ENCODE measurements at places on chromosomes 3 and 15.
A peak's percentile ranks its signal among the peaks of the same experiment; 100 is the strongest.

- DNase-seq, result no peak
Observed at GRCh38 chr15:79981831-79982455, 10.9 kb upstream of the BCL2A1 start.

- DNase-seq, result peak; percentile 37
Observed at GRCh38 chr3:151085227-151085888, at the start of gene MED12L. TSS of gene MED12L (plus strand) at chr3:151085664. CDS start at chr3:151086927, 1,263 bp downstream.

GRCh38 chr15:99265541-99266070 is 14.3 kb downstream of the LRRC28 start:
- no peak for DNase-seq

- DNase-seq, result no peak
Observed at GRCh38 chr3:103499132-103499900, 1064.5 kb downstream of the ZPLD1 start.

GRCh38 chr3:70811880-70812279 is 499.4 kb upstream of the MDFIC2 start:
- no peak for DNase-seq

DNA sequence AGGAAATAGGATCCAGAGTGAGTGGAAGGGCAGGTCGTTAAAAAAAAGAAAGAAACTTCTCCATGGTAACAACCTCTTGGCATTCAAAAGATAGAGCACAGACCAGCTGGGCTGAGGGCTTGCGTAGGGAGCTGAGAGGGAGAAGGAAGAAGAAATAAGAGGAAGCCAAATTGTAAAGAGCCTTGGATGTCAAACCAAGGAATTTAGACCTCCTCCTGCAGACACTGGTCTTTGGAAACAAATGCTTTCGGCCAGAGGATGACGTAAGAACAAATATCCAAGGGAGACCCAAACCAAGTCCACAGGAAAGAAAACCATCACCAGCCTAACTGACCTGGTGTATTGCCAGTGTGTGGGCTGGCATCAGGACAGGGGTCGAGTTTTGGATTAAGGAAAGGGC is 155.2 kb downstream of the UACA start:
- no peak for DNase-seq

GRCh38 chr3:175518459-175518858 is 659.3 kb downstream of the NAALADL2 start:
- no peak for DNase-seq

DNA sequence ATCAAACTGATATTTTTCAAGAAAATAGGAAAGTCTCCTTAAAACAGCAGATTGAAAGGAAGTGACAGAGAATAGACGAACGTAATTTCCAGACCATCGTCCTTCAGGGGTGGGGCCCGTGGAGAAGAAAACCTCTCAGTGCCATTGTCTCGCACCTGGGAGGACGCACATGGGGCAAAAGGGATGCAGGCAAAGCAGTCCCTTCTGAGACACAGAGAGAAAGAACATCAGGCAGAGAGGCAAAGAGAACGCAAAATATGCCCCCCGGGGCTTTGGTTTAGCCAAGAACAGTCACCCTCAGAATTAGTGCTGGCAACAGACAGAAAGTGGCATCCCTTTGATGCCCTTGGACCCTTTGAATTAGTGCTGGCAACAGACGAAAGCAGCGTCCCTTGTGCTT is 37.0 kb downstream of the MUC20 start:
- no peak for DNase-seq

GRCh38 chr3:110793611-110794010 is 278.0 kb upstream of the NECTIN3 start:
- DNase-seq, result no peak

GRCh38 chr3:139794469-139795265 is 116.9 kb upstream of the NMNAT3 start:
- DNase-seq, result no peak

DNA sequence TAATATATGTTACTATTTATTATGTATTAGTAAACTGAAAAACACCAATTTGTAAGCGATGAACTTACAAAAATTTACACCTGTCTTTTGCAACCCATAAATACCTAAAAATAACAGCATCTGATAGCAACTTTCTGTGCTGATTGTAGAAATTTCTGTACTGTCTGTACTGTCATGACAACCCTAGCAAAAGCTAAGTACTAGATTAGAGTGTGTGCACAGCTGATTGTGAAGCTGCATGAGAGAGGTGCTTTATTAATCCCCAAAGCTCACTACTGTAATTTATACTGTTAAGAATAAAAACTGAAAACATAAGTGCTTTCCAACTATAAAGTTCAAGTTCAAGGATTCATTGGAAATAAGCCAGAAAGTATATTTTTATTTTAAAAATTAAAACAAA is 815 bp downstream of the BCL2A1 start:
- no peak for DNase-seq

- DNase-seq, result no peak
Observed at GRCh38 chr3:146894406-146894805, 289.3 kb upstream of the PLSCR5 start.

DNA sequence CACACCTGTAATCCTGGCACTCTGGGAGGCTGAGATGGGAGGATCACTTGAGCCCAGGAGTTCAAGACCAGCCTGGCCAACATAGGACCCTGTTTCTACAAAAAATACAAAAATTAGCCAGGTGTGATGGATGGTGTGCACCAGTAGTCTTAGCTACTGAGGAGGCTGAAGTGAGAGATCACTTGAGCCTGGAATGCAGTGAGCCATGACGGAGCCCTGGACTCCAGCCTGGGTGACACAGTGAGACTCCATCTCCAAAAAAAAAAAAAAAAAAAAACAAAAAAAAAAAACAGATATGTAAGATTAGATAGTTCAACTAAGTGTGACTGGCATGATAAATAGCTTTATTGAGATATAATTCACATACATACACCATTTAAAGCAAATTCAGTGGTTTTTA is 9.7 kb downstream of the RBSN start:
- DNase-seq, result no peak

DNA sequence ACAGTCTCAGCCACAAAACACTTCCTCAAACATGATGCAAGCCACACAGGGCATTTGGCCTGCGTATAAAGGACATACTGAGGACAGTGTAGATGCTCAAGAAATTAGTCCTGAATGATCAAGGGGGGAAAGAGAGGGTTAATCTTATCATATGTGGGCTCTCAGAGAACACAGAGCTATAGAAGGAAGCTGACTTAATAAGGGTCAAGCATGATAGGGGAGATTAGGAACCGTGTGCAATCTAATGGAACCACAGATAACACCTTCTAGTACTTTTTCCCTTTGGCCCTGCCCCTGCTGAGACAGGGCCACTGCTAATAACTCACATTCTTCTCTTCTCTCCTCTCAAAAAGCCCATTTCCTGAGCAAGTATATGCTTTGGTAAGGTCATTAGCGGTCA is 114.1 kb upstream of the ADAMTS9 start:
- DNase-seq, result no peak

DNA sequence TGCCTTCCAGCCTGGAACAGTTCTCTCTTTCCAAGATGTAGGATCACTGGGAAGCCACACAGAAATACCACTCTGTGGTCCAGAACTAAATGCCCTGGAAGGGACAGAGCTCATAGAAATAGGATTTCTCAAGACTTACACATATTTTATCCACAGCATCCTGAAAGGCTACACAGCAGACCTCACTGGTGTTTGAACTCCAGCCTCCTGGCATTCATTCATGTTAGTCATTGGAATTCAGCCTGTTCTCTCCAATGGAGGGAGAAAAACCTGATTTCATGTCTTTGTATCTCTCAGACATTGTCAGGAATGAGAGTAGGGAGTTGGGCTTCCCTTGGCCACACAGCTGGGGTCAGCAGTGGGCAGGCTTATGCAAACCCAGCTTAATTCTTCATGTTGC is 121.1 kb upstream of the PPP2R3A start:
- no peak for DNase-seq

DNA sequence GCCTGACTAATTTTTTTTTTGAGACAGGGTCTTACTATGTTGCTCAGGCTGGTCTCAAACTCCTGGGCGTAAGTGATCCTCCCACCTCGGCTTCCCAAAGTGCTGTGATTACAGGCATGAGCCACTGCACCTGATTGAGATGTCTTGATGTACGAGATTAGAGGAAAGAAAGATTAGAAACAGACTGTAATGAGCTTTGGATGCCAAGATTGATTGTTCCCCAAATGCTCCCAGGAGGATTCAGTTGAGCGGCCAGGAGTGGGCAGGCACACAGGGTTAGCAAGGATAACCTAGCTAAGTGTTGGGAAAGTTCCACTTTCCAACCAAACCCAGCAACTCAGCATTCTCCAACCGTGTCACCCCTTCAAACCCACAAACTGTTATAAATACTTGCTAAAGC is 63.7 kb downstream of the SRGAP3 start:
- no peak for DNase-seq

GRCh38 chr3:157444797-157445184 is 8.1 kb downstream of the PTX3 start:
- no peak for DNase-seq
